ENCODE measurements at places on chromosomes 4 and X.
A peak's percentile ranks its signal among the peaks of the same experiment; 100 is the strongest.

- DNase-seq, result no peak
Observed at GRCh38 chrX:11929476-11929875, 171.4 kb downstream of the MSL3 start.

- DNase-seq, result no peak
Observed at GRCh38 chr4:38980903-38981676, 51.1 kb downstream of the TMEM156 start.

DNA sequence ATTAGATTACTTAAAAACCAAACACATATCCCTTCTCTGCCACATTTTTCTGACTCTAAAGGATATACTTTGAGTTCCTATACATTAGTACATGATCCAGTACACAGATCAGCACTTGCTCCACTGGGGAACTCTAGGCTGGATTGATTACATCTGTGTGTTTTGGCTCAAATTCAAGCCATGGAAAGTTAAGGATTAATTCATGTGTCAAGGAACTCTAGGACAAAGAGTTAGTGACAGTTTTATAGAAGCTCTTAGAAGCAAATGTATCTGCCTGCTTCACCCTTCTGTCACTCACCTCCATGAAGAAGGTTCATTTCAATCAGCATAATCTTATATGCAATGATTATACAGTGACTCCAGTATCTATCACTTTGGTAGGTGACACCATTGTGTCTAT lies 43.2 kb downstream of the SCFD2 start:
- DNase-seq, result peak; percentile 79

GRCh38 chr4:80154545-80154933 lies 42.8 kb upstream of the PRDM8 start:
- DNase-seq, result no peak

GRCh38 chr4:126221717-126222340 lies 907.1 kb downstream of the FAT4 start:
- no peak for DNase-seq

DNA sequence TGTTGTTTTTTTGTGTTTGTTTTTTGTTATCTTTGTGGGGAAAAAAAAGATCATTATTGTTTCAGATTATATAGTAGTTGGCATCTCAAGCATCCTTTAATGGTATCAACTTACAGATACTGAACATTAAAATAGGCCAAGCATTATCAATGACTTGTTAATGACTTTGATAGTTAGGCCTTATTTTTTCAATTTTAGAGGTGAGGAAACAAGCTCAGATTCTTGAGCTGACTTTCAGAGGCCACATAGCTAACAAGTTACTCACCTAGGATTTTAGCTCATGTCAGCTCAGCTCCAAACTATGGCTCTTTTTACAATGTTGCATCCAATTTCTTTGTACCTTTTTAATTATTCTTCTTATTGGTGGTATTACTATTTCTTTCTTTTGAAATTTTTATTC lies 471 bp upstream of the PLAC8 start:
- DNase-seq, result no peak

- peak; percentile 70 for DNase-seq
Observed at GRCh38 chr4:48079972-48080391, 54.1 kb downstream of the TXK start.

GRCh38 chr4:173012608-173013007 lies 156.0 kb upstream of the GALNT7 start:
- DNase-seq, result no peak

DNA sequence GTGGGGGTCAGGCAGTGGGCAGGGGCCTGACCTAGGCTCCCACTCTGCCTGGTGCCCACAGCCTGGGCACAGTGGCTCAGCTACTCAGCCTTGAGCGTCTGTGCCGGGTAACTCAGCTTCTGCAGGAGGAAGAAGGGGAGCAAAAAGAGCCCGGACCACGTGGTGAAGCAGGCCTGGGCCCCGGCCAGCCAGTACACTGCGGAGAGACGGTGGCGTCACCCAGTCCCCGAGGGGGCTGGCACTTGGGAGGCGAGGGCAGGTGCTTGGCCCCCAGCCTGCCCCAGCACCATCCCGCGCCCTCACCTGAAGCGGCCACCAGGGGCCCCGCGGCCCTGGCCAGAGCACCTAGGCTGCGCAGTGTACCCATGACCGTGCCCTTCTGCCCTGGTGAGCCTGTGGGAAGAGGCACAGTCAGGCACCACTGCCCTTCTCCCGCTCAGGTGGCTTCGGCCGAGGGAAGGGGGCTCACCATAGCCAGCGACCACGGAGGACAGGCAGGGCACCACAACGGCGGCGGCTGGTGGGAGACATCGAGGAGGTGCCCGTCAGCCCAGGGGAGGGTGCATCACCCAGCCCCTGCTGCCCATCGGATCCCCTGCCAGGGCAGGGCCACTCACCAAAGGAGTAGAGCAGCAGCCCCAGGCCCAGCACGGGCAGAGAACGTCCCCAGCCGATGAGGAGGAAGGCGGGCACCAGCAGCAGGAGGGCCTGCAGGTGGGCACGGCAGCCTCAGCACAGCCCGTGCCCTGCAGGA lies 32.3 kb downstream of the NOP14 start:
- no peak for DNase-seq

DNA sequence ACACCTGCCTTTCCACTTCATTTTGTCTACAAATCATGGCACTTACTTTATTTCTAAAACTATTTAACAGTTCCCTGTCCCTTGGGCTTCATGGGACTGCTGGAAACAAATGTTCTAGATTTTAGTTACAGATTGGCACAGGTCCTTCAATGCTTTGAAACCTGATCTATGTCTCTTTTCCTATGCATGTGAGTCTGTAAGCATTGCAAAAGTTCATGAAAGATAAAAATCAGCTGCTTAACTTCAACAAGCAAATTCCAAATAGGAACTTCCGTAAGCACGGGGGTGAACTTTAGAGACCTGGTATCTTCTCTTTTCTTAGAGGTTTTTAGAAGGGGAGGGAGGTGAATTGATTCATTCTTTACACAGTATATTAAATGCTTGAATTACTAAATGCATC lies 9.5 kb downstream of the LGI2 start:
- no peak for DNase-seq

DNA sequence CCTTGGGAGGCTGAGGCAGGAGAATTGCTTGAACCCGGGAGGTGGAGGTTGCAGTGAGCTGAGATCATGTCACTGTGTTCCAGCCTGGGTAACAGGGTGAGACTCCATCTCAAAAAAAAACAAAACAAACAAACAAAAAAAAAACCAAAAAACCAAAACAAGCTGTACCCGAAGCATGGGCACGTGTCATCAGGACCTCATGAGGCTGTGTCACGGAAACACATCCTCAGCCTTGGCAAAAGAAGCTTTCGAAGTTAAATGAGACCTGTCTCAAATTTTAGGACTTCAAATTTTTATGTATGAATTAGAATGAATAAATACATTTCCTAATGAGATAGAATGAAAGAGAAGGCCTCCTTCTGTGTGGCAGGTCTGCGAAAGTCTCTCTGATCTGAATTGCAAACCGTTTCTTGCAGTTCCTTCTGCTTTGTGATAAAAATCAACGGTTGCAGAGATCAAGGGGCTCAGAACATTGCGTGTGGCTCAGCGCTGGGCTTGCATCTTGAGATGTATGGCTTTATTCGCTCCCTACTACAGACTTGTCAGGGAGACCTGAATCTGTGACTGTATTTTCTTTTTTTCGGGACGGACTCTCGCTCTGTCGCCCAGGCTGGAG lies 19.5 kb upstream of the CRLF2 start:
- no peak for DNase-seq

GRCh38 chr4:111028795-111029194 lies 405.9 kb upstream of the PITX2 start:
- DNase-seq, result no peak

- no peak for DNase-seq
Observed at GRCh38 chrX:53251307-53251706, 26.3 kb upstream of the KDM5C start.

GRCh38 chr4:139913995-139914598 lies 239.9 kb downstream of the MAML3 start:
- no peak for DNase-seq

- DNase-seq, result no peak
Observed at GRCh38 chrX:42973321-42973720, 195.4 kb upstream of the PPP1R2C start.

DNA sequence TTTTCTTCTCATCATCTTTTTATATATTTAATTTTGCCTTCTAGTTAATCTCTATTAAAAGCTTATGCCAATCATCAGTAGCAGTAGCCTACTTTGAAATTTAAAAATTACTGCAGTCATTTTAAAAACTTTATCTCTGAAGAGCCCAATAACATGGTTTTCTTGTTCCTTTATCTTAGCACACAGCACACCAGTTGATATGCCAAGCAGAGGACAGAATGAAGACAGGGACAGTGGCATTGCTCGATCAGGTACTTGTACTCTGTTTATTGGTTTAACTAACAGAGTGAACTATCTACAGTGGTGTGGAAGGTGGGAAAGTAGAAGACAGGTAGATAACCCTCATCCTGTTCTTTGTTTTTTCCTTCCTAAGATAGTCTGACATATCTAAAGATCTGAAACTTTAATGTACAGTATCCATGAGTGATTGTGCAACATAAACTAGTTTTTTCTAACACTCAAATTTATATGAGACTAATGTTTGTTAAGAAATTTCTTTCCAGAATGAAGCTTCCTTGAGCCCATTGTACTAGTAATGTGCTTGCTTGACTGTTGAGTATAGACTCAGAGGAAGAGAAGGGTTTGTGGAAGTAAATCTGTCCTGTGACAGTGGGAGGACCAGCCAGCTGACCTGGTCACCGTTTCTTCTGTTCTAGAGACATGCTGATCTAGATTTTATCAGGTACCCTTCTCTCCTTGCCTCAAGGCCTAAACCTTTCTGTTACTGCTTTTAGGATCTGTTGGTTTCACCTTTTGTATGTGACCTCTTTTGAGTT lies 66.6 kb downstream of the FNIP2 start:
- DNase-seq, result no peak

DNA sequence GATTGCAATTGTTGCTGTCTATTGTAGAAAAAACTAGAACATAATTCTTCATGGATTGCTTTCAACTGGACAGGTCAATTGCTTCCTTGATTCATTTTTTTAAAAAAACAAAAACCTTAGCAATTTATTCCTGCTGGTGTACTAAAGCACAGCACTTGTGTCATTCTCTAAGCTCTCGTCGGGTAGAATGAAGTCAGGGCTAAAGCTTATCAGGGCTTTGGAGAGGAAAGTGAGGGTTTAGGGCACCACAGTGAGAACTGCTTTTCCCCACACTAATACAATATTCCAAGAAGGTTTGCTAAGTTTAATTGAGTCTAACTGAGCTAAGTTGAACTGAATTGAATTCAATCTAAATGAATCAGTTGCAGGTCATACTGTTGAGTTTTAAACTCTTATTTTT lies 76.4 kb upstream of the TLR3 start:
- DNase-seq, result no peak

DNA sequence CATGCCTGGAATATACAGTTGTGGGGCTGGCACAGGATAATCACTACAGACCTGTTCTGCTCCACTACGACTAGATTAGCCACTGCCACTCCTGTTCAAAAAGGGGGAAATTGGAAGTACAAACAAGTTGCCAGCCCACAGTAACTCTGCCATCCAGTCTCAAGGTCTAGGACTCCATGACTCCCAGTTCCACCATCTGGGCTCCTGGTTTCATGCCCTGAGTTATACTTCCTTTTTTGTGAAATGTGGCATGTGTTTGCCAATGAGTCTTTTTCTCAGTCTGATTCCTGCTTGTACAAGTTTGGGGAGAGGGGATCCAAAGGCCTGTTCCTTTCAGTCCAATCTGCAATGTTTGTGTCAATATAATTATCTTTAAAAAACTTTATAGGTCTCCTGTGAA lies 1.0 kb upstream of the BLOC1S4 start:
- no peak for DNase-seq

GRCh38 chr4:34643476-34643875 lies 1600.8 kb downstream of the ARAP2 start:
- DNase-seq, result no peak

DNA sequence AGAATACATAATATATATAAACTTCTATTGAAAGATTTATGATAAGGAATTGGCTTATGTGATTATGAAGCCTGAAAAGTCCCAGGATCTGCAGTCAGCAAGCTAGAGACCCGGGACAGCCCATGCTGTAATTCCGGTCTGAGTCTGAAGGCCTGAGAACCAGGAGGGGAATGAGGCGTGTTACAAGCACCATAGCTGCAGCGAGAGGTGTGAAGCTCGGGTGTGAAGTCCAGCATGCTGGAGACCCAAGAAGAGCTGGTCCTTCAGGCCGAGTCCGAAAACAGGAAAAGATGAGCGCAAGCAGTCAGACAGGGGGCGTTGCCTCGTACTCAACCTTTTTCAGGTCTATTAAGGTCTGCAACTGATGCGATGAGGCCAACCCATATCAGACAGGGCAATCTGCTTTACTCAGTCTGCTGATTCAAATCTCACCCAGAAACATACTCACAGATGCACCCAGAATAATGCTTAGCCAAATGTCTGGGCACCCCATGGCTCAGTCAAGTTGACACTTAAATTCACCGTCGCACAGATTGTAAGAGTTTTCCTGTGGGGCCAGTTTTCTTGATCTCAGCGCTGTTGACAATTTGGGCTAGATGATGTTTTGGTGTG lies 40.4 kb downstream of the SMIM20 start:
- no peak for DNase-seq

- no peak for DNase-seq
Observed at GRCh38 chr4:158682066-158682465, 10.0 kb downstream of the ETFDH start.

GRCh38 chr4:109675843-109676242 lies 27.4 kb downstream of the CASP6 start:
- DNase-seq, result no peak

GRCh38 chr4:159284733-159285132 lies 181.9 kb downstream of the RAPGEF2 start:
- no peak for DNase-seq

GRCh38 chrX:19814240-19814639 lies 73.2 kb downstream of the SH3KBP1 start:
- no peak for DNase-seq

DNA sequence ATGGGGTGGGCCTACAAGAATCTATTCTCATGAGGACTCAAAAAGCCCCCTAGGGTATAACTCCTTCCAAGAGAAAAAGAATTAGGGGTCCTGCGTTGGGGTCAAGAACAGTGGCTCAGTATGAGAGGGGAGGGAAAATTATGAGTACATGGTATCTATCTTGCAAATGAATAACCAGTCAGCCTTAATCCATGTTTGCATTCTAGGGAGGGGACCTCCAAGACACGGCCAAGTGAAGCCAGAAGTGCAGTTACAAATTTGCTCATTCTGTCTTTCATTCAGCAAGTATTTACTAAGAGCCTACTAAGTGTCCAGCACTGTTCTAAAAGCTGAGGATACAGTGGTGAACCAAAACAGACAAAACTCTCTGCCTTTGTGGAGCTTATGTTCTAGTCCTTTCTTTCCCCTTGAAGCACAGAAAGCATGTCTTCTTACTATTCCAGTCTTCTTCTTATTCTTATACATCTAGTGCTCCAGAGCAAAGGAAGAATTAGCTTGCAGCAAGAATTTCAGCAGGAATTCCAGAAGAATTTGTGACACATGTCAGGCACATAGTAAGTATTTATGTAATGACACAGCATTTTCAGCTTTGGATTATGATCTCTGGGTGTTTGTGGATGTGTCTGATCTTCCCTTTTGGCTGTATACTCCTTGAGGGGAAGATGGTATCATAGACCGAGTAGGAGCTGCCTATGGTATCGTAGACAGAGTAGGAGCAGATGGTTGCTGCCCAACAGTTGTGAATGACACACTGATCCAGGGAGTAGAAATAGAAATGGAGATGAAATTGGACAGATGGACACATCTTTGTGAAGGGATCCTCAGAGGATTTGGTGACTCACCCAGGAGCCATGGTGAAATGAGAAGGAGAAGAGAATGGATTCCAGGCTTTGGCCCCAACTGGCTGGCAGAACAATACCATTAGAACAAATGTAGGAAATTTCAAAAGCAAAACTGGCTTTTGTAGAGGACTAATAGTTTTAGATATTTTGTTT lies 75.9 kb downstream of the COQ2 start:
- peak; percentile 6 for DNase-seq
